ENCODE measurements at places on chromosomes 5 and 9.

DNA sequence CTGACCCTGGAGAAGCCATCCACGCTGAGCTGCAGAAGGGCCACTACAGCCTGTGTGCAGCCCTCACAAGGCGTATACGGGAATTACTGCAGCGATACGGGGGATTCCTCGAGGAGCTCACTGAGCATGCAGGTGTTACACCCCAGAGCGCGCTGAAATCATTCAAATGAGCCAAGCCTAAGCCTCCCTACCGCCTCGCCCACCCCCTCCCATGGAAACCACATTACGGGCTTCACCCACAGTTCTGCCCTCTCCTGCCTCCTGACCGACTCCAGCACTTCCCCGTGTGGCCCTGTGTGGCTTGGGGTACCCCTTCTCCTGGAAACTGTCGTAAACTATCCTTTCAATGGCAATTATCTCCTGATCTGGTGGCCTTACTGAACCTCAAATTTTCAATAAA lies 13.3 kb downstream of the SURF6 start:
- DNase-seq: no peak

- peak; percentile 74 for DNase-seq
Measured at GRCh38 chr5:177455036-177455660, 8.5 kb downstream of the PRR7 start.

- DNase-seq: no peak
Measured at GRCh38 chr5:93721511-93721910, 19.9 kb downstream of the POU5F2 start.

DNA sequence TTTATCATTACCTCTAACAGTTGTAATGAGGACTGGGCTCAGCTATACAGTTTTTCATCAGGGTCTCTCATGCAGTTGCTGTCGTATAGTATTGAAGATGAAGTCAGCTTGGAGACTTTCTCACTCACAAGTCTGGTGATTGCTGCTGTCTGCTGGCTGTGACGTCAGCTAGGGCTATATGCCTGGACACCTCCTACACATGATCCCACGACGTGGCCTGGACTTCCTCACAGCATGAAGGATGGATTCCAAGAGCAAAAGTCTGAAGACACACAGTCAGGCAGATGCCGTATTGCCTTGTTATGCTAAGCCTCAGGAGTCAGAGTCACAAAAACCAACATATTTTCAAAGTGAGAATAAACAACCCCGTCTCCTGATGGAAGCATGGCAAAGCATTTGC lies 193.3 kb downstream of the LURAP1L start:
- DNase-seq: no peak

DNA sequence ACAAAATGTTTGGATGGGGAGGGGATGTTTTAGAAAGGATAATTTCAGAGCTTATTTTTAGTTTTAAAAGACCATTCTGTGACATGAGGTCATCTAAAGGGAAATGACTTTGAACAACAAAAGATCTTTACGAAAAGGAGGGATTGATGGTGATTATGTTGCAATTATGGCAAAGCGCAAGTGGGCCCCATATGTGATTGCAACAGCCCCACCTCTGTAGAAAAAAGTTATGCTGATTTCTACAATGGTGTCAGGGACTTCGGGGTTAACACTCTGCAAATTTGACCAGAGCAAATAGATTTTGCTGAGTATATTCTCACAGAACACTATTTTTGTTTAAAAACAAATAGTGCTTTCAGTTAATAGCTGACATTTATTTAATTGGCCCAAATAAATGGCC lies 312.8 kb downstream of the NSG2 start:
- DNase-seq: no peak

GRCh38 chr9:101398930-101399642 lies 435 bp downstream of the ZNF189 start:
- DNase-seq: no peak

- no peak for DNase-seq
Measured at GRCh38 chr5:88487066-88487465, 218.4 kb upstream of the TMEM161B start.

DNA sequence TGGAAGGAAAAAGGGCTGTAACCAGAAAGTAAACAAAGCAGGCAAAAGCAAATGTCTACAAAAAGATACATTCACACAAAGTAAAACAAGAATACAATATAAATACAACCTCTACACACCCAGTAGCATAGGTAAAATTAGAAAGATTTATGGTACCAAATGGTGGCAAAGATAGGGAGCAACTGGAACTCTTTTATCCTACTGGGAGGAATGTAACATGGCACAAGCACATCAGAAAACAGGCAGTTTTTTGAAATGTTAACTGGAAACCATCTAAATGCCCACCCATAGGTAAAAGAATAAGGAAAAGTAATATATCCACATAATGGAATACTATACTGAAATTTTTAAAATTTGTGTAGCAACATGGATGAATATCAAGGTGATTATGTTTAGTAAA lies 8.7 kb upstream of the ARL14EPL start:
- no peak for DNase-seq

DNA sequence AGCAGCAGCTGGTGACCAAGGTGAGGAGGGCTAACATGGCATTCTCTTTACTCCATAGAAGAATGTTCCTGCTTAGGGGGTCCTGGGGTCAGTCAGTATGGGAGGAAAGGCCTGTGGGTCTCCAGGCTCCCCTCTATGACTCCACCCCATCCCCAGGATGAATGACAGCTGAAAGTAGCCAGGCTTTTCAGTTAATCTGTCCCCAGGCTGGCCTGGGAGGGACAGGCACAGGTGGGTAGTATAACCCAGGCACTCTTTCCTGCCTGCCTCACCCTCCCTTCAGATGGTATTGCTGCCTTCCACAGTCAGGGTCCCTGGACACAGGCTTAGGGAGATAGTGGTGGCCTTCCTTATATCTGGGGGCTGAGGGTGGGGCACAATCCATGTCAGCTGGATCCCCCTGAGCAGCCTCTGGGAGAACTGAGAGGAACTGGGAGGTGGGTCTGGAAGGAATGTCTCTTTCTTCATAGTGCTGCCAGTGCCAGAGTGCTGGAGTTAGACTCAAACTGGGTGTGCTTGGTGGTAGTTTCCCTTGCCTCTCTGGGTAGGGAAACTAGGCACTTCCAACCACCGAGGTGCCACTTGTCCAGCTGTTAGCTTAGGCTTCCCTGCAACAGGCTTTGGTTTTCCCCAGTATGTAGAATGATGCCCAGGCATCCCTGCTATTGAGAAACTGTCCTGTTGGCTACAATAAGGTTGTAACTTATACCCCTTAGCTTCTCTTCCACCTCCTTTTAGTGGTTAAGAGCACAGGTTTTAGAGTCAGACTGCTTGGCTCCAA lies 27.8 kb downstream of the LARP1 start:
- DNase-seq: no peak

GRCh38 chr5:153970496-153970895 lies 68.2 kb downstream of the FAM114A2 start:
- no peak for DNase-seq

DNA sequence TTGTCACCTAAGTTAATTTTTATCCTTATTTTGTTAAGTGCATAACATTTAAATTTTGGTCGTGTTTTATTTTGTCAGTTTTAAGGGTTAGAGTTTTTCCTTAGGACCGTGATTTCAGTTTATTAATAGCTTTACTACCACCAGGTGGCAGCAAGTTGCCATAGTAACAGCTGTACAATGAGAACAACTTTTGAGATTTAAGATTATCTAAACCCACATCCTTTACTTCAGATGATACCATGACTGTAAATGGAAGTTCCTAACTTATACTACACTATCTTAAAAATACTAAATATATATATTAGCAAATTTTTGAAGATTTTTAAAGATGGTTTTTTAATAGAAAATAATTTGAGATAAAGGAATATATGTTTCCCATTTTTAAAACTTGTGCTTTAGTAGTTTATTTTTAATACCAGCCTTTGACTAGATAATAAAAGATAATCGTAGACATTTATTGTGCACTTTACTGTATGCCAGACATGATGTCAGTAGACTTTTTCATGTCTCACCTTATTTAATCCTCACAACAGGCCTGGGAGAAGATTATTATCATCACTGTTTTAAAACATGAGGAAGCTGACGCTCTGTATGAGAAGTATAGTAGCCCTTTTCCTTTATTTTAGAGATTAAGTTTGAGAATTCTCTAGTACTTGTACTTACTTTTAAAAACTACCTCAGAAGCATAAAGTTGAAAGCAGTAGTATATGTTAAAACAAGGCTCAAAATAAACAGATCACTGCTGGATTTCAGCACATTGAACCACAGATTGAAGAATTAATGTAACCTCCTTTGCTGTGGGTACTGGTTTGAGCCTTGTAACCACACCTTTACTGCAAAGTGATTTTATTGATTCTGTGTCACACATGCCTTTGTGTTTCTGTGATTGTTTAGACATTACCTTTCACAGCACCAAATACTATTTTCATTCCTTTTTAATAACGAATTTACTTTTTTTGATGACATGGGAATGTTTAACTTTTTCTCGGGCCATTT lies 27.5 kb downstream of the SREK1 start:
- DNase-seq: peak; percentile 56

DNA sequence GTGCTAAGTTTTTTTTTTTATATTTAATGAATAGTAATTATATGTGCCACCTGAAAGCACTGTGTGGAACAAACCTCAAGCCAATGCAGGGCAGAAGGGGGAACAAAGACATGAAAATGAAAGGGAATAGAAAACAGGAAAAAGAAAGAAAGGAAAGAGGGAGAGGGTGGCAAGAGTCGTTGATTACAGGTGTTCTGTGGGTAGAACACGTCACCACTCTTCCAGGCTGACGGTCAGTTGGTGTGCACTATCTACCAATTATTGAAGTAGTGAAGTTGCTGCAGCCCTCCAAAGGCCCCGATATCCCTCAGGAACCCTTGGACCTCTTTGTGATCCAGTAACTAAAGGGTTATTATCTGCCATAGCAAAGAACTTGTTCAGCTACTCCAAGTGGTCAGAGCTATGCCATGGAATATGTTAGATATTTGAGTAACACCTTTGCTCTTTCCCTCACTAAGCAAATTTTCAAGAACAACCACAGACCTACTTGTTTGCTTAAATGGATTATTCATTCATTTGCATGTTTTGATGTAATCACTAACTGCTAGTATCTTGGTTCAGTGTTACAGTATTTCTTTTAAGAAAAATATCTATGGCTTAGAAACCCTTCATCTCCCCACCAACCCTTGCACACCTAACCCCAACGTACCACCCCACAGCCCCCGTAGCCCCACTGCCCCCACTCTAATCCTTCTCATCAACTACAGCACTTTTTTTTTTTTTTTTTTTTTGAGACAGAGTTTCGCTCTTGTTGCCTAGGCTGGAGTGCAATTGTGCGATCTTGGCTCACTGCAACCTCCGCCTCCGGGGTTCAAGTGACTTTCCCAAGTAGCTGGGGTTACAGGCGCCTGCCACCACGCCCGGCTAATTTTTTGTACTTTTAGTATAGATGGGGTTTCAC lies 31.3 kb downstream of the FYB1 start:
- DNase-seq: no peak

- DNase-seq: no peak
Measured at GRCh38 chr5:133756756-133757155, 144.4 kb upstream of the FSTL4 start.

GRCh38 chr5:69451941-69452647 lies 37.2 kb downstream of the MARVELD2 start:
- DNase-seq: no peak

DNA sequence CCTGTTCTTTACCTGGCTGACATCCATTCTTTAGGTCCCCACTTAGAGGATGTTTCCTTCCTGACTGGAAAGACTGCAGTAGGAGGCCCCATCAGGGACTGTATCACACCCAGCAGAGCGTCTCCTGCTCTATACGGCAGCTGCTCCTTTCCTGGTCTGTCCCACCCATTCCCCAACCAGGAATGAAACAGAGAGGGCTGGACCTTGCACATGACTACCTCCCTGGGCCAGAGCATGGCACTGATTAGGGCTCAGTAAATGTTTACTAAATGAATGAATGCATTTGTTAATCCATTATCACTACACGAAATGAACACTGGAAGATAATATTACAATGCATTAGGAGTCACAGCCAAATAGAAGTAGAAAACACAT lies 76.4 kb downstream of the ABCA1 start:
- no peak for DNase-seq

- no peak for DNase-seq
Measured at GRCh38 chr5:6408627-6409446, 30.5 kb upstream of the MED10 start.

- DNase-seq: peak; percentile 94
Measured at GRCh38 chr9:94920420-94921091, 194.1 kb downstream of the AOPEP start.

DNA sequence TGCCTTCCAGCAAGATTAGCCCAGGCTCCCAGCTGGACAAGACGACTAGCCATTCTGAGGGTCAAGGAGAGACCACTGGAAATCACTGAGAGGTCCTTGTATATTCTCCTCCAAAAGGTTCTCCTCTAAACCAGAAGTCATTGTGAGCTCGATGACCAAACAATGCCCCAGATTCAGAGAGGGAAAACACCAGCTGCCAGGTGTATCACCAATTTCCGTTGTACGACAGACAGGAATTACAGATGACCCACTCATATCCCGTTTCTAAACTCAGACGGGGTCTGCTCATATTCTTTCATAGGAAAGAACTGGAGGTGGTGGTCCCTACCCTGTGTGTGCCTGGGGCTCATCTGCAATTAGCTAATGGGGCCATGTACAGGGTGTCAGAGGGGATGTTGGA lies 14.2 kb downstream of the FAXDC2 start:
- no peak for DNase-seq

Measured in fibroblast of skin of right biceps (primary cell).